ENCODE measurements at places on chromosomes 7 and 10.

- no peak for DNase-seq
Measured at GRCh38 chr7:132557489-132558044, 18.7 kb downstream of the PLXNA4 start.

GRCh38 chr7:98204670-98205069, 6.6 kb upstream of the BHLHA15 start:
- no peak for DNase-seq

DNA sequence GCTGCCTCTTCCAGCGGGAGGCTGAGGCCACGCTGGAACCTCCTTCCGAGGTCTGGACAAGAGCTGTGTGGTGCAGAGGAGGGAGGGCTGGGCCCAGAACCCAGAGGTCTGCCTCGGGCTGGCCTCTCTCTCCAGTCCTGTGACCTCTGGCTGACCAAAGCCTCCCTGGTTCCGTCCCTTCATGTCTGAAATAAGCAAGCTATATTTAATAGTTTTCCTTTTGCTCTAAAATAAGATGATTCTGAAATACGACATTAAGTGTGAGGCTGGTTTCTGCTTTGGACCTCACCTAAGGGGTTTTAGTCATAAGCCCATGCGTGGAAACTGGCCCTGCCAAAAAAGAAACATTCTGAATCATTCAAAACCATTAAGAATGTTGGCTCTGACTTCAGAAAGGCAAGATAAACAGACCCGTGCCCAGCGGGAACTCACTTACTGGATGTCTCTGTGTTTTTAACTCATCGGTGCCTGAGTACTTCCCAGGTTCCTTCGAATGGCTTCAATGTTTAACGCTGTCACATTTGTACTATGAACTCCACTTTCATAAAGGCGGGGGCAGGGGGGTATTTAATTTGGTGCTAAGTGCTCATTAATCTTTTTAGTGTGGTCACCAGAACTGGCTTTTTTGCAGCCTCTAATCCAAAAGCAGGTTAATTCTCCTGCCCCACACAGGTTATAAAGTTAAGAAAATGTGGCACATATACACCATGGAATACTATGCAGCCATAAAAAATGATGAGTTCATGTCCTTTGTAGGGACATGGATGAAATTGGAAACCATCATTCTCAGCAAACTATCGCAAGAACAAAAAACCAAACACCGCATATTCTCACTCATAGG, 157.5 kb upstream of the KLF14 start:
- DNase-seq: peak; percentile 55

GRCh38 chr10:124641282-124642087, 102.7 kb downstream of the FAM53B start:
- no peak for DNase-seq

GRCh38 chr10:131048606-131049005, 262.9 kb downstream of the TCERG1L start:
- no peak for DNase-seq

GRCh38 chr10:31001740-31002139, 29.9 kb downstream of the ZNF438 start:
- no peak for DNase-seq
